ENCODE measurements at places on chromosomes 13 and 19.

- no peak for DNase-seq
Measured at GRCh38 chr19:48833977-48834376, 2.3 kb downstream of the HSD17B14 start.

DNA sequence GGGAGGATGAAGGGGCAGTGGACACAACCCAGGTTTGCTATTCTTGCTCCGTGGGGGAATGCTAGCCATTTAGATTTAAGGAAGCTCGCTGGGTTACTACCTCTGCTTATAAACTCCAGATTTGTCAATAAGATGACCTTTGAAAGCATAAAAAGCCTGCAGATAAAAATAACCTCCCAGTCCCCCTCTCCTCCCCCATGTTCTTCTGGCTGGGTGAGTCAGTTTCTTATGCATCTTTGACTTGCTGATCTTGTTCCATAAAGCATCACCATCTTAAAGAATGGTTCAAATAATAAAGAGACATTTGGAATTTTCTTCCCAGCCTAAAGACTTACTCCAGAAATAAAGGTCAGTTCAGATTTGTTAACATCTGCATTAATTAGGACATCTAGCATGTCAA lies 118.3 kb upstream of the RNF113B start:
- DNase-seq: no peak

DNA sequence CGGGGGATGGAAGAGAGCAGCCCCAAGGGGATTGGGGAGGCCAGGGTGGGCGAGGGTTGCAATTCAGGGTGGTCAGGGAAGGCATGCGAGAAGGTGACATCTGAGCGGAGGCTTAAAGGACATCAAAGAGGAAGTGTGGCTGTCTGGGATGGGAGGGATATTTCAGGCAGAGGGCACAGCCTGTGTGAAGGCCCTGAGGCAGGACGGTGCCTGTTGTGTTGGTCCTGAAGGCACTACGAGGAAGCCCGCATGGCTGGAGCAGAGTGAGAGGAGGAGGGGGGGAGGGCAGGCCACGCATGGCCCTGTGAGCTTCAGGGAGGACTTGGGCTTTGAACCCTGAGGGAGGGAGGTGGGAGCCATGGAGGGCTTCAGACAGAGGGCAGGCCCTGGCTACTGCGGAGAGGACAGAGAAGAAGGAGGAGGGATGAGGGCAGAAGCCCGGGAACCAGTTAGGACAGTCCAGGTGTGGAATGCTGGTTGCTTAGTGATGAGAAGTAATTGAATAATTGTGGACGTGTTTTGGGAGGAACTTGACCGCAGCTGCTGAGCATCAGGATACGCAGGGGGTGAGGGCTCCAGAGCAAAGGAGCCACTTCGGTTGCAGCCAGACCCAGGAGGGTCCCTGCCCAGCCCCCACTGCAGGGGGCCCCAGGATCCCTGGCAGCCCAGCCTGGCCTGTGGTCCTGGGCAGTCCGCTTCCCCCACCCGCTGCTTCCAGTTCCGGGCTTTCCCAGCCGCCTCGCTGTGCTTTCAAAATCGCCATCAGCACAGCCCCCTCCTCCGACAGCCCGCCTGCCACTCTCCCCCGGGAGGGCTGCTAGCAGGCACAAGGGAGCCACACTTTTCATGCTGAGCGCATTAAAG lies 6.2 kb downstream of the TLE6 start:
- peak; percentile 18 for DNase-seq

DNA sequence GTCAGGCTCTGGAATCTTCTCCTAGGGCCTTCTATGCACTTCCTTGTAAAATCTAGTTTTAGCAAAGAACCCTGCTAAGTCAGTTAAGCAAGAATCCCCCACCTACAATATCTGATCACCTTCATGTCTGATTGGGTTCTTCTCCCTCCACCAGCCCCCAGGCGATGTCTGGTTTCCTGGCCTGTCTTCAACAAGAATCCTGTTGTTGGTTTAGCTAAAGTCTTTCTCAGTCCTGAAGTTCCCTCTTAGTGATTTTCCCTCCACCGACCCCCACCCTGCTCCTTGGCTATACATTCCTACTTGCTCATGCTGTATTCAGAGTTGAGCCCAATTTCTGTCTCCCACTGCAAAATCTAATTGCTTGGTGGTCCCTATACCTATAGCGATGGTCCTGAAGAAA lies 35.2 kb upstream of the SLC46A3 start:
- DNase-seq: no peak

DNA sequence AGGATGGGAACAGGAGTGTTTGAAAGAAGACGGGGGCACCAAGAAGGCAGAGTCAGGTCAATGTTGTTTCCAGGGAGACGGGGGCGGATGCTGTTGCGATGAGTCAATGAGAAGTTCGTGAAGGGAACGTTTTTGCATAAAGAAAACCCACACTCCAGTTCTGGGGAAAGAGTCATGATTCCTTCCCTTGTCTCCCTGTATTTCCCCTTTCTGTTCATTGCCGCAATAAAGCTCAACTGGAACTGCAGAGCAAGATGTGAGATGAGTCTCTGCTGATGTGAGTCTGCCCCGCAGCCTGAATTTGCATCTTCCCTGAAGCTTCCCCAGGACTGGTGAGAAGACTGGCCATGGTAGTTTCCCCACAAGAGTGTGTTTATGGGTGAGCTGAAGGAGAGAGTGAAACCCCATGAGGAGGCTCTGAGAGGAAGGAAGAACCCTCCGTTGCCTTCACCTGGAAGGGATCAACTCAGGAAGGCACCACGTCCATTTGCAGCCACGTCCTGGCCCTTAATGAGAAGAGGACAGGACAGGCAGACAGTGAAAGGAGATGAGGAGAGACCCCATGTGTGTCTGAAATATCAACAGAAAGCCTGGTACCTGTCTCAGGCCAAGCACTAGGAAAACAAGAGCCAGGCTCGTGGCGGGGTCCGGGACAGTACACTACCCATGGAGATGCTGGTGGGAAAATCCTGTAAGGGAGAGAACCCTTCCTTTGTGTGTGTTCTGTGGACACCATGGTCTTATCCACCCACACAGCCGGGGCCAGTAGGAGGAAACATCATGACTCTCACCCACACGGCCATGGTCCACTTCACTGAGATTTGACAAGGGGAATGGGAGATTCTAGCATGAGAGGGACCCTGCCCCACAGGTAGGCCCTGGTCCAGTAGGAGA lies 13.7 kb downstream of the LILRA1 start:
- DNase-seq: no peak
